ENCODE measurements at places on chromosomes 7 and 10.

- DNase-seq = no peak
Observed at GRCh38 chr10:126839094-126839761, 66.0 kb upstream of the DOCK1 start.

GRCh38 chr7:101411508-101411874 lies 48.8 kb downstream of the COL26A1 start:
- DNase-seq = no peak

- DNase-seq = no peak
Observed at GRCh38 chr10:110708776-110709443, 64.8 kb downstream of the RBM20 start.

DNA sequence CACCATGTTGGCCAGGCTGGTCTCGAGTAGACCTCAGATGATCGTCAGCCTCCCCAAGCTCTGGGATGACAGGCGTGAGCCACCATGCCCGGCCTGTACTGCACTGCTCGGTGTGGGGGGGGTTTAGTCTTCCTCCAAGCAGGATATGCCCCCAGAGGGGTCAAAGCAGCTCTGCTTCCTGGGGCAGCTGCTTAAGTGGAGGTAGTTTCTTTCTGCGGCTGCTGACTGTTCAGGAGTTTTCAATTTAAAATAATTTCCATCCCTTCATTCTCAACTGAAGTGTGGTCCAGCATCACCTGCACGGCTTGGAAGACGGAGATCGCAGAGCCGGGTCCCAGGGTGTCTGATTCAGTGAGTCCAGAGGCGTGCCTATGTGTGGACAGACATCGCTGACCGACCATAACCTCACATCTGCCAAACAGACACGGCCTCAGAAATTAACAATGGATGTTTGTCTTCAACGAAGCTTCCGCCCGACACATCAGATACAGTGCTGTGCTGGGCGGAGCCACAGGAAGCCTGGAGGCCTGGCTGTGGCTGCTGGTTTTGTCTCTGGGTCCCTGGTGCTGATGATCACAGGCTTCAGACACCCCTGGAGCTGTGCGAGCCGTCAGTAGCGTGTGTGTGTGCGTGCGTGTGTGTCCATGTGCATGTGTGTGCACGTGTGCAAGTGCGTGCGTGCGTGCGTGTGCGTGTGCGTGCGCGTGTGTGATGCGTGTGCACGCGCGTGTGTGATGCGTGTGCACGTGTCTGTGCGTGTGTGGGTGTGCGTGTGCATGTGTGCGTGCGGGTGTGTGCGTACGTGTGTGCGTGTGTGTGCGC lies 226.5 kb upstream of the PITRM1 start:
- no peak for DNase-seq

- no peak for DNase-seq
Observed at GRCh38 chr7:135697276-135698049, 30.5 kb downstream of the SLC13A4 start.

Measured in activated naive CD4-positive, alpha-beta T cell (primary cell).